Uterus (tissue), 4 donors: ENCODE measurements at places on chromosomes 7 and 10. TPM values are rescaled to one million over a fixed set of nuclear protein-coding genes. Genes with fewer than 3 reads are reported as not detected.

CLCN1 gene
- not detected for total RNA-seq

DNA sequence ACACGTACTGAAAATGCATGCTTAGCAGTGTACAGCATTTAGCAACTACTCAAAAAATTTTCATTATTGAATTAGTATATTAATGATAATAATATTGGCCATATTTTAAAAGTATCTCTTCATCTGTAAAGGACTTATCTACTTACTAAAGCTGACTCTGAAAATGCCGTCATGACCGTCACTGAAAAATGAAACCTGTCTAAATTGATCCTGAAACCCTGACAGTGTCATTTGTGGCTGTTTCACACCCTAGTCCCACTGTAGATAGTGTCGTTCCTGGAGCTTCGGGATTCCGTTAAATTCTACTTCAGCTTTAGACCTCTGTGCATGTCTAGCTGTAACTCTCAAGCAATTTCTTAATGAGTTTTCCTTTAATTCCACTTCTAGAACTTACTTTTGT is 35.8 kb upstream of the EZH2 start:
- no peak for DNase-seq

GNAT3 gene
- total RNA-seq = not detected

DNA sequence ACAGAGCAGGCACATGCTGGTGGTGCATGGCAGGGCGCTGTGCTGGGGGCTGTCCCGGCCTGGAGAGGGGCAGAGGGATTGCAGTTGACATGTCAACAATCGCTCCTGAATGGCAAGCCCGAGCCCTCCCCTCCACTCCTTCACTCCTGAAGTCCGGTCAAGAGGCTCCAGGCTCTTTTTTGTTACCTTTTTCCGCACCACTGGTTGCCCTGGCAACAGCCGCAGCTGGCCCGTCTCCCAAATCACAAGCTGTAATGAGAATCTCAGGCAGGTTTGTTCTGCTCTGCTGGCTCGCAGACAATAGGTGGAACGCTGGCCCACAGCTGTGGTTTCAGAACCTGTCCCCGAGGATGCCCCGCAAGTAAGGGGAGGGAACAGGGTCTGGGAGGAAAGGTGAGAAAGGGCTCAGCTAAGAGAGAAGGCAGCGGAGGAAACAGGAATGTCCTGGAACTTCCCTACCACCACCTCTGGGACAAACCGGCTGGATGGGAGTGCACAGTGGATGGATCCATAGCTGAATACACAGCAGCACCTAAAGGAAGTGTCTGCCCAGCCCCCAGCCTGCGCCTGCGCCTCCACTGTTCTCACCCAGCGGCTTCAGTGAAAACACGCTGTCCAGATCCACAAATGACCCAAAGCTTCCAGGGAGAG is 58.9 kb downstream of the CALML3 start:
- DNase-seq = no peak

GRCh38 chr7:47442605-47442865 is 139.4 kb downstream of the TNS3 start:
- DNase-seq = no peak

DNA sequence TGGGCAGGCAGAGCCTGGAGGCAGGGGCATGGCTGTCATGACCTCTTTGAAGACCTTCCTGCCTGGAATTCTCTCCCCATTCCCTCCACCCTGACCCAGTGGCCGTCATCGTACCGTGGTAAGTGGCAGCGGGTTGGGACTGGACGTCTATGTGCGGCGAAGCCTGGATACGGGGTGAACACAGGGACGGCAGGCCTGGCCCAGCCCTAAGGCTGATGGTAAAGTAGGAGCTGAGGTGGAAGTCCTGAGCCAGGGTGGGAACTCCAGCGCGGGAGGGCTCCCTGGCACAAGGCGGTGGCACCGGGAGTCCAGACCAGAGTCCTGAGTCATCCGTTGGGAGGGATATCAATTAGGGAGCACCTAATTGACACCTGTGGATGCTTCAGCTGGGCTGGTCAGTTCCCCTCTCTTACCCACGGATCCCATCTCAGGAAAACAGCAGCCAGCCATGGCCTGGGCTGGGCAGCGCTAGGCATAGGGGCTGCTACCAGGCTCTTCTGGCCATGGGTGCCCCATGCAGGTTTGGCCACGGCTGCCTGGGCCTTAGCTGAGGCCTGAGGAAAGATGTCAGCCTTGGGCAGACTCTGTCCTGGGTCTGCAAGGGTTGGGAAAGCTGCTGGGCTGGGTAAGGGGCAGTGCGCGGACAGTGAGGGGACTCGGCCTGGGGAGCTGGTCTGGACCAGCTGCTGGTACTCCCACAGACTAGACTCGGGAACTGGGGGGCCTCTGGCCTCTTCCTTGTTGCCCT is 3.3 kb downstream of the PPIF start:
- no peak for DNase-seq

DNA sequence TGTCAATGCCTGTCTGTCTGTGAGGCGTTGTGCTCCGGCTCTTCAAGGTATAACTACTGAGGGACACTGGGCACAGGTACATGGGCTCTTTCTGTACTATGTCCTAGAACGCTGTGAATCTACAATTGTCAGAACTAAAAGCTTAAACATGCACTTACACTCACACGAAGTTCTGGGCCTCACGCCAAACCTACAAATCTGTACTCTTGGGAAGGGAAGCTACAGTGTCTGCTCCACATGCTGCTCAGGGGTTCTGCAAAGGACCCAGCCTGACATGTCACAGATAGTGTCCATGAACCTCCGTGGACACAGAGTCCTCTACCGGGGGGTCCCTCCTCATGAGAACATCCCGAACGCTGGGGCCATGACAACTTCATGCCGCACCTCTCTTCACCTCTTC is 268.7 kb downstream of the WDR37 start:
- DNase-seq = no peak

DNA sequence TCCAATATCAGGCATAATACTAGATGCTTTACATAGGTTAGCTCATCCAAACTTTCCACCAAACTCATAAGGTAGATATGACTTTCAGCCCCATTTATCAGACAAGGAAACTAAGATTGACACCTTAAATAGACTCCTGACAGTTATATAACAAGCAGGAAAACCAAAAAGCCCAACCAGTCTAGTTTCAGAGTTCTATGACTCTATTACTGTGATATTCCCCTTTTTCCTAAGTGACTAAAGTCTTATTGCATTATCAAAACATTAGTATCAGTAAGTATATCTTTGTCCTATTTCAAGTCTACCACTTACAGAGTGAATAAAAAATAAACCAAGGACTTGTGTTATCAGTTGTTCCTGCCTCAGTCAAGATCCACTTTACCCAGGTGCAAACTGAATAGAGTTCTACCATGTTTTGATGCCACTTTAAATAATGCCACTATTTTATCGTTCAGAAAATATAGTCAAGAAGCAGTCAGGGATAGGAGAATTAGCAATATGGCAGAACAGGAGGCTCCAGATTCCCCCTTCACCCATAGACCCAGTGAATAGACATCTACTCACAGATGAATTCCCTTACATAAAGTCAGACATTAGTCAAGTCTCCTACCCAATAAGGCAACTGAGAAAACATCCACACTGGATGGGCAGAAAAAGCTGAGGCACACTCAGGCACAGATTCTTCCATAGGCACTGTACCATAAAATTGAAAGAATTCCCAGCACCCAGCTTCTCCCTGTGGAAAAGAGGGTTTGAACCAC is 74.1 kb downstream of the CRPPA start:
- DNase-seq = no peak

GRCh38 chr7:142795339-142795863 is 24.6 kb downstream of the PRSS2 start:
- no peak for DNase-seq

ADAM8 gene
- not detected for total RNA-seq

TRPV5 gene
- total RNA-seq = not detected

HMX2 gene
- total RNA-seq = not detected

AGR2 gene
- not detected for total RNA-seq

FKBP6 gene
- total RNA-seq = not detected

ARMC3 gene
- total RNA-seq = 16.3 TPM

LRRC18 gene
- not detected for total RNA-seq

PPP1R3A gene
- total RNA-seq = 0.14 TPM

DNA sequence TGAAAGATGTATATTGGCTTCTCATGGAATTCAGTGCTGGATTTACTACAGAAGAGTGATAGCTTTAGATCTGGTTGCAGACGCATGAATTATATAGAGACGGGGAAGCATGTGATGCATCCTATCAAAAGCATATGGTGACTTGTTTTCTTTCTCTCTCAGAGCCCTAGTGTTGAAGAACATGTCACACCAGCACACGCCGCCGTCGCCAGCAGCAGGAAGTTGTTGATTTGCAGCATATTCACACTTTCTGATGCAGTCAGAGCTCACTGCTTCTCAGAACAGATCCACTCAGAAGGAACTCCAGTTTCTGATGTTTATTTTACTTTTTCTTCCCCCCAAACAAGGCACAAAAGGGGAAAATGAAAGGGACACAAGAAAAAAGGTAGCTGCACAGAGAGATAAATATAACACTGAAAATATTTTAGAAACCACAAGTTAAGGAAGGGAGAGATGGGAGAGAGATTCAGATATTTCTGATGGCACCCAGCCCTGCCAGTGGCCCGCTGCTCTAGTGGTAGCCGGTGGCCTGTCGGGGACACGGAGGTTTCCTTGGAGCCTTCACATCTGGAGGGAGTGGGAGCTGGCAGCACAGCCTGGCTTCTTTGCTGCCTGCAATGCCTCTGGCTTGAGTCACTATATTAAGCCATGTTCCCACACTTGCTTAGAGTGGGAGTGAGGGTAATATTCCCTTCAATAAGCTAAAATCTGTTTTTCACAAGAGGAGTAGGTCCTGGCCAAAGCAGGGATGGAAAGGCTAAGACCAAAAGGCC is 123.2 kb downstream of the NRP1 start:
- DNase-seq = peak; percentile 63

COL1A2 gene
- 231 TPM for total RNA-seq

LIPF gene
- total RNA-seq = 4.4 TPM

EPHB6 gene
- total RNA-seq = 34.6 TPM

CALD1 gene
- total RNA-seq = 351 TPM

GRCh38 chr10:103232772-103233488 is 12.8 kb upstream of the RPEL1 start:
- DNase-seq = no peak
